Frontal cortex (tissue), 4 donors: ENCODE measurements at places on chromosomes 12 and 14. TPM values are rescaled to one million over a fixed set of nuclear protein-coding genes. Genes with fewer than 3 reads are reported as not detected.

- DNase-seq: no peak
Measured at GRCh38 chr14:24761141-24761540, 127.2 kb upstream of the GZMB start.

- no peak for DNase-seq
Measured at GRCh38 chr12:3128498-3129293, 51.5 kb downstream of the TSPAN9 start.

DNA sequence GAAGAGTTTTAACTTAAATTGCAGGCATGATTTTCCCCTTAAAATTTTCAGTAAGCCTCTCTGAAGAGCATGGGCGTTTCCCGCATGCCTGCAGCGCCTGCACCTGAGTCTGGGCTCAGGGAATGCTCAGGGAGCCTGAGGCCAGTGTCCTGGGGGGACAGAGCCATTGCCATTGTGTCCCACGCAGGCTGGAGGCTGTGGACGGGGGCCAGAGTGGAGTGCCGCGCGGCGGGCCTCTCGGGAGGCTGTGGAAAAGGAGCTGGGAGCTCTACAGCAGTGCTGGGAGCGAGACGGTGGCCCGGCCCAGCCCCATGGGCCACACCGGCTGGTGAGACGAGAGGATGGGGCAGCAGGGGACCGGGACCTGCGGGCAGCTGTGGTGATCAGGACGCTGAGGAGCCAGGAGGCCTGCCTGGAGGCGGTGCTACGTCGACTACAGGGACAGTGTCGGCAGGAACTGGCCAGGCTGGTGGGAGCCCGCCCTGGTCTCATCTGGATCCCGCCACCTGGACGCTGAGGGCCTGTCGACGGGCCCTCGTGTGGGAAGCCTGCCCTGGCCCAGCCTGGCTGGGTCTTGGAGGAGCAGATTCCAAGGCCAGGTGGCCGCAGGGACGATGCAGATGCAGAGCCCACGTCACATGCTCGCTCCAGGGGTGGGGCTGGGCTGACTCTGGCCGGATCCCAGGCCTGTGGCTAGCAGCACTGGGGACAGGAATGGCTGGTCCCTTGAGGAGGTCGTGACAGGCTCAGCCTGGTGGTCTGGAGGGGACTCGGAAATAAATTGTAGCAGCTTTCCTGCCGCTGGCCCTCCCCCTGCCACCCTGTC, 7.6 kb downstream of the TEDC1 start:
- peak; percentile 82 for DNase-seq

GRCh38 chr12:104673696-104674482, 217.1 kb downstream of the CHST11 start:
- no peak for DNase-seq

Gene DEGS2
- 0.41 TPM for total RNA-seq

DNA sequence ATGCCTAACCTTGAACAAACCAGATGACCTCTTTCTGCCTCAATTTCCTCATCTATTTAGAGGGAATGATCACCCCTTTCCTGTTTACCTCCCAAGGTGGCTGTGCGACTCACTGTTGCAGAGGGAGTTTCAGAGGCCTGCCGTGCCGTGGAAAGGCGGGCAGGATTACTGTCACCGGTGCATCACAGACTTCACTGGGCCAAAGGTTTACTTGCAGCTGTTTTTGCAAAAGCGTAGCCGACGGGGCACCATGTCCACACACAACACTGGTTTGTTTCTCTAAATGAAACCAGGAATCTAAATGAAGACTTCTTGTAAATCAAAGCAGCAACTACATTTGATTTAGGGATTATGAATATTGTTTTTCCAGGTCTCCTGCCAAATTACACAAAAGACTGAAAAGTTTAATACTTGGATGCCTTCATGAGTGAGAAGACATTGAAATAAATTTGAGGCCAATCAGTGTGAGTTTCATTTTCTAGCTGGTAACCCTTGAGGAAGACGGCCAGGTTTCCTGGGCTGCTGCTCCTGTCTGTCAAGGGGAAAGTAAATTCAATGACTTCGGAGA, 696.1 kb upstream of the TMEM132C start:
- DNase-seq: no peak

DNA sequence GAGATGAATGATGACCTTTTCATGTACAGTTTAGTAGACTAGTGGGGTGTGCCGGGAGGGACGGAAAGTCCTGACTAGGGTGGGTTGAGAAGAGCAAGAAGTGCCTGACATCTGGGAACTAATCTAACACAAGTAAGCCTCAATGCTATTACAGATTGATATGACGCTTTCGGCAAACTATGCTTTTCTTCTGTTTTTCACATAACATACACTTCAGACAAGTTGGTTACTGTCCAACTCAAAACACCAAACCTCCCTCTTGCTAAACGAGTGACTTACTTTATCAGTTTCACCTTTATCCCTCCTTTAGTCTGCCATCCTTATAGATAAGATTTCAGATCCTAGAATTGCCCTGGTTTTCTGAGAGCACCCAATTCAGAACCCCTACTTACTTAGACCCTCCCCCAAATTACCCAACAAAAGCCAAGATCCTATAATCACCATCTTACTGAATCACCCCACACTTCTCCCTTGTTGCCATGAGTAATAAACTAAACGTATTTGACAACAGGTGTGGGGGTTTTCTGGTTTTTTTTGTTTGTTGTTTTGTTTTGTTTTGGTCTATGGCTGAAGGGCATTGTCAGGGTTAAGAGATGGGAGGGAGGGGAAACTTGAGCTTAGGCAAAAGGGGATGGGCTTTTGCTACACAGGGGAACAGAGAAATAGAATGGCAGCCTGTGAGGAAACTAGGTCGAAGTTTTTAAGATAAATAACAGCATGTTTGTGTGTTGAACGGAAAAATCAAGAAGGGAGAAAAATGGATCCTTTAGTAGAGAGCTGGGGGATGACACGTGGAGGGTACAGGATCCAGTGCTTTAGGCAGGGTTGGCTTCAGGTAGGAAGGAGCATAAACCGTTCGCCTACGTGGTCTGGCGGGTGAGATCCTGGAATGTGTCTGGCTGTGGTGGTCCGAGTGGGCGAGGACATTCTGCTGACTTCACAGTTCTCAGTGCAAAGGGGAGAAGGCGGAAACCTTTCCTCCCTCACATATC, 6.1 kb upstream of the PSMA3 start:
- DNase-seq: no peak

Gene WBP11
- 20.8 TPM for total RNA-seq

DNA sequence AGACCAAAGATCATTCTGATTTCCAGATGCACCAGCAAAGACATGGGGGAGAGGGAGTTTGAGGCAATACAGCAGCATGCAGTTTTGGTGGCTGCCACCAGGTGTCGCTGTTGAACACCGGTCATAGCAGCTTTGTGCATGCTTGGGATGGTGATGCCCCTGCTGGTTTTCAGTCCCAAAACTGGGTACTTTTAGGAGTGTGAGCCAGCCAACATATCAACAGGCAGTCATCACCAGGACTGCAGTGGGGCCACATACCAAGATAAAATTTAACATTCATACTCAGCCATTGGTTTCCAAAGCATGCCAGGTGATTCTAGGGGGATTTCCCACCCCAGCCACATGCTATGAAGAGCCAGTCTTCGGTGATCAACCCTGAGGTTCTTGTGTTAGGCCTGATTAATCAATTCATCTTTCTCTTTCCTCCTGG, 64.2 kb downstream of the PHETA1 start:
- no peak for DNase-seq

DNA sequence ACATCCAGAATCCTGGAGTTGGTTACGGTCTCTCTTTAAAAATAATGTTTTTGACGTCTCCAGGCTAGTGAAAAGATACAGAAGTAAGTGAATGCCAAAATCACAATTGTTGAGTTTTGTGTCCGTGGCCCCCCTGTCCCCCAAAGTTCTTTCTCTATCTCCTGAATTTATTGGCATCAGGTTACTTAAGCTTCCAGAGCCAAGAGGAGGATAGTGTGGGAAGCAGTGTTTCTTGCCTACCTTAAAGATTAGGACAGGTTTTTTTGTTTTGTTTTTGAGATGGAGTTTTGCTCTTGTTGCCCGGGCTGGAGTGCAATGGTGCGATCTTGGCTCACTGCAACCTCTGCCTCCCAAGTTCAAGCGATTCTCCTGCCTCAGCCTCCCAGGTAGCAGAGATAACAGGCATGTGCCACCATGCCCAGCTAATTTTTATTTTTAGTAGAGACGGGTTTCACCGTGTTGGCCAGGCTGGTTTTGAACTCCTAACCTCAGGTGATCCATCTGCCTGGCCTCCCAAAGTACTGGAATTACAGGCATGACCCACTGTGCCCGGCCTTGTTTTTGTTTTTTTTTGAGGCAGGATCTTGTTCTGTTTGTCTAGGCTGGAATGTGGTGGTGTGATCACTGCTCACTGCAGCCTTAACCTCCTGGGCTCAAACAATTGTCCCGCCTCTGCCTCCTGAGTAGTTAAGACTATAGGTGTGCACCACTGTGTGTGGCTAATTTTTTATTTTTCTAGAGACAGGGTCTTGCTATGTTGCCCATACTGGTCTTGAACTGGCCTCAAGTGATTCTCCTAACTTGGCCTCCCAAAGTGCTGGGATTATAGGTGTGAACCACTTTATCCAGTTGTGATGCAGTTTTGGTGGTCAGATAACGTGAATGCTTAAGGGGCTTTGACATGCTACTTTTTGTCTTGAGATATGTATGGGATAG, 5.4 kb downstream of the SRSF5 start:
- DNase-seq: no peak

Gene NXPH4
- total RNA-seq: 0.82 TPM

GRCh38 chr14:100603341-100604120, 16.3 kb upstream of the BEGAIN start:
- no peak for DNase-seq

Gene ZBTB42
- 0.41 TPM for total RNA-seq

- DNase-seq: no peak
Measured at GRCh38 chr12:131362291-131363211, 348.3 kb upstream of the SFSWAP start.

Gene EGLN3
- 9.0 TPM for total RNA-seq

GRCh38 chr12:96489392-96490056, at the start of gene CFAP54:
TSS of gene CFAP54 (plus strand) at chr12:96489577. CDS start at chr12:96489610, 33 bp downstream.
- peak; percentile 91 for DNase-seq

DNA sequence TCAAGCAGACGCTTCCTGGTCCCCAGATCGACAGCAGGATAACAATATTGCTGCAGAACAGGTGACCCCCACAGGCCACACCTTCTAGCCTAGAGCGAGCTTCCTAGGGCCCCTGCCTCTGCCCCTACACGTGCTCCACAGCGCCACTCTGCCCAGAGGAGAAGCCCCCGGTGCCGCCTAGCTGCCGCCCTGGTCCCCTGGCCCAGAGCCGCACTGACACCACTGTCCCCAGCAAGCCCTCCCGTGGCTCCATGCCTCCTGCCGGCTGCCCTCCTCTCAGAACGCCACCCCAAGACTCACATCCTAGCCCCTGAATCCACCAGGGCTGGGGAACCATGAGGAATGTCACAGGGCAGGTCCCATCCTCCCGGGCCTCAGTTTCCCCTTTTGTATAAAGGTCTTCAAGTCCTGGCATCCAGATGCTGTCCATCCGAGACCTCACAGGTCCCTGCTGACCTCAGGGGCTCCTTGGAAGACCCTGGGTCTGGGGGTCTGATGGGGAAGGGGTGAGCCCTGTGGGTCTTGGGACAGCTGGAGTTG, 31.0 kb downstream of the JAG2 start:
- DNase-seq: no peak

GRCh38 chr14:80906946-80907345, 34.6 kb downstream of the CEP128 start:
- DNase-seq: no peak

Gene PDE3A
- total RNA-seq: 4.9 TPM

GRCh38 chr12:27164330-27165040, 79.6 kb upstream of the STK38L start:
- no peak for DNase-seq

Gene RASAL1
- 4.9 TPM for total RNA-seq

Gene PMCH
- 0.41 TPM for total RNA-seq

GRCh38 chr12:92312463-92312964, 166.9 kb upstream of the BTG1 start:
- no peak for DNase-seq

GRCh38 chr12:795305-795704, 42.9 kb downstream of the WNK1 start:
- DNase-seq: no peak

GRCh38 chr14:73685328-73685727, 28.9 kb downstream of the PNMA1 start:
- no peak for DNase-seq

- DNase-seq: no peak
Measured at GRCh38 chr14:70988452-70988851, 81.2 kb downstream of the PCNX1 start.

Gene OAS1
- total RNA-seq: 1.2 TPM

Gene CLEC9A
- not detected for total RNA-seq

Gene DPF3
- 5.7 TPM for total RNA-seq

Gene CYP27B1
- not detected for total RNA-seq

Gene LRRIQ1
- total RNA-seq: 6.5 TPM

DNA sequence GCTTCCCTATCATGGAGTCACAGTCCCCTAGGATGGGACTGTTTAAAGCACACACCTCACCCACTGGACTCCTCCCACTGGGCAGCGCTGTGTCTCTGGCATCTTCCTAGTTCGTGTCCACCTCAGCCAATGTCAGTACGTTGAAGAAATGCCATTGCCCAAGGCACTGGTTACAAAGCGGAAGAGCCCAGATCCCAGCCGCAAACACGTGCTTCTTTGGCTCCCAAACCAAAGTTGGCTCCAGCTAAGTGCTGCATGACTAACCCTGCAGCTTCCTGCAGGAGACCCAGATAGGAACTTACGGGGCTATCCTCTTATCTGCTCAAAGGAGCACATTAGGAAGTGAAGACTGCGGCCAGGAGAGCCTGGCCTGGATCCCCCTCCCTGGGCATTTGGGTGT, 9.3 kb downstream of the SYNE3 start:
- DNase-seq: no peak

- DNase-seq: peak; percentile 45
Measured at GRCh38 chr12:131380220-131380964, 330.5 kb upstream of the SFSWAP start.

Gene TTC9
- 14.7 TPM for total RNA-seq

- DNase-seq: no peak
Measured at GRCh38 chr14:59406454-59407245, 58.5 kb downstream of the GPR135 start.

Gene TAS2R50
- total RNA-seq: 3.7 TPM
